ENCODE measurements at places on chromosomes 3 and 15.

DNA sequence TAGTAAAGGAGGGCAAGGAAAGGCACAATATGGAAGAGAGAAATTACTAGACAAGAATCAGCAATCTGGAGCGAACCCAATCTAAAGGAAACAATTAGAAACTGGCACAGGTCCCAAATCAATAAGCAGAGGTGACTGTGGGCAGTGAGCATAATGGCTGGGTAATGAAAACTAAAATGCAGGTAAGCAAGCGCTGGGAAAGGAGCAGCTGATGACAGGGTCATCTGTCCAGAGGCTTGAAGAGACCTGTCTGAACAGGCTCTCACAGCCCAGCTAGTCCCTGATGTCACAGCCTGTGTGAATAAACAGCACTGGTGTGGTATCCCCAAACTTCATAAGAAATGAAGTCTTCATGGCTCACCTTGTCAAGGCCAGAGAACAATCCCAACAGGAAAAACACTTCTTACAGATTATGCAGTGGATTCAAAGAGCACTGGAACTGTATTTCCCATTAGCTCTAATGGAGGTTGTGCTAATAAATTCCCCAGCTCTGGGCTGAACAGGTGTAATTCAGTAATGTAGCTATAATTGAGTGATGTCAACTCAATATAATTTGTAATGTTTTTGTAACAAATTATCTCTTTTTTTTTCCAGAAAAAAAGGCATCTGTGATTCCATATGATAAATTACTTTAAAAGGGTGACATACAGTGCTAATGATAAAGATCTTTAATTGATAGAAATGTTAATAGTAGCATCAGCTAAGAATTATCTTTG lies 197.3 kb downstream of the FHIT start:
- no peak for DNase-seq

DNA sequence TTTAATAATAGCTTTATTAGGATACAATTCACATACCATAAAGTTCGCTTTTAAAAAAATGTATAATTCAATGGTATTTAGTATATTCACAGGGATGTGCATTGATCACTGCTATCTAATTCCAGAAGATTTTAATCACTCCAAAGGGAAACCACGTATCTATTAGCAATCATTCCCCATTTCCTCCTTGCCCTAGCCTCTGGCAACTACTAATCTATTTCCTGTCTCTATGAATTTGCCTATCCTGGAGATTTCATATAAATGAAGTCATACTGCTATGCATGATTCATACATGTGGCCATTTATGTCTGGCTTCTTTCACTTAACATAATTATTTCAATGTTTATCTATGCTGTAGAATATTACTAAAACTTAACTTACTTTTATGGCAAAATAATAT lies 32.0 kb upstream of the CASR start:
- DNase-seq: no peak

GRCh38 chr3:105686278-105686897 lies 182.4 kb downstream of the CBLB start:
- DNase-seq: no peak

- DNase-seq: no peak
Observed at GRCh38 chr15:75732177-75732808, 19.6 kb upstream of the CSPG4 start.

DNA sequence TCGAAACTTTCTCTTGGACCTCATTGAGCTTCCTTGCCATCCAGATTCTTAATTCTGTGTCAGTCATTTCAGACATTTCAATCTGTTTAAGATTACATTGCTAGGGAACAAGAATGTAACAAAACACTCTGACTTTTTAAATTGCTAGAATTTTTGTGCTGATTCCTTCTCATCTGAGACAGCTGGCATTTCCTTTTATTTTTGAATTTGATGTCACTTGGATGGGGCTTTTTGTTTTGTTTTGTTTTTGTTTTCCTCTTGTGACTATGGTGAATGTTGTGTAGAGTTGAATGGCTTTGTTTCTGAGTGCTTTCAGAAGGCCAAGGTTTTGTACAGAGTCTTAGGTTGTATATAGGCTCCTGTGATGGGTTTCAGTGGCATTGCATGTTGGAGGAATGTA lies 1129.3 kb downstream of the NAALADL2 start:
- no peak for DNase-seq

GRCh38 chr3:72130565-72130964 lies 345.6 kb upstream of the PROK2 start:
- no peak for DNase-seq

Data from activated T-cell treated with anti-CD3 and anti-CD28 coated beads, Interleukin-2, amount 50 U/mL, for 24 hours (primary cell).